ENCODE measurements at places on chromosomes 3 and 15.

GRCh38 chr3:8385848-8386620 is 115.6 kb upstream of the LMCD1 start:
- DNase-seq: peak; percentile 14

DNA sequence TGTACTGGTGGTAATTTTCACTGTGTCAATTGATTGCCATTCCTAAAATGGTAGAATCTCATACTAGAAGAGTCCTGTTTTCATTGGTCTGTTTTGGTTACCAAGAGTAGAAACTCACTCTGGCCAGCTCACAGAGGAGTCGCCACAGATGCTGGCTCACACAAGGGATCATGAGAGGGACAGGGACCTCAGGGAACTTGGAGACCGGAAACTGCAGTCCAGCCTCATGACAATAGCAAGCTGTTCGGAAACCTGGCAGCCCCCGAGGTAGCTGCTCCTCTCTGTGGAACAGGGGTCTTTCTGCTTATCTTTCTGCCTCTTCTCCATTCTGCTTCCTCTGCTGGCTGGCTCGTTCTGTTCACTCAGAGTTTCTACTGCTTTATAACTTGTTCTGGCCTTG is 192.9 kb downstream of the PLCL2 start:
- DNase-seq: no peak

DNA sequence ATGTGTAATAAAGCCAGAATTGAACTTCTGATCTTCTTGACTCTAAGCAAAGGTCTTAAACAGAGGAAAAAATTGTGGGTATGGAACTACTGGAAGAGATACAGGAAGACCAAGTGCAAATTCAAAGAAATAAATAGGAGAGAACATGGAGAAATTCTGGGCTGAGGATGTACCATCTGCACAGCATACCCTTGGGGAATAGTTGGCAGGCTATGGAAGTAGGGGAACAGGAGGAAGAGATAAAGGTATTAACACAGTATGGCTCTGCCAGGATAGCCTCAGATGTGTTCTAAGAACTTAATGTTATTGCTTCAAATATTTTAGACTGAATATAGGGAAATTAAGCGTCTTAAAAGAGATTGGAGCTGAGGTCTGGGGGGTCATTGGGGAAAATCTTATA is 485.4 kb downstream of the CNTN3 start:
- DNase-seq: no peak

- DNase-seq: no peak
These were observed 57.7 kb upstream of the RASGRP1 start for GRCh38 chr15:38622304-38622703.

DNA sequence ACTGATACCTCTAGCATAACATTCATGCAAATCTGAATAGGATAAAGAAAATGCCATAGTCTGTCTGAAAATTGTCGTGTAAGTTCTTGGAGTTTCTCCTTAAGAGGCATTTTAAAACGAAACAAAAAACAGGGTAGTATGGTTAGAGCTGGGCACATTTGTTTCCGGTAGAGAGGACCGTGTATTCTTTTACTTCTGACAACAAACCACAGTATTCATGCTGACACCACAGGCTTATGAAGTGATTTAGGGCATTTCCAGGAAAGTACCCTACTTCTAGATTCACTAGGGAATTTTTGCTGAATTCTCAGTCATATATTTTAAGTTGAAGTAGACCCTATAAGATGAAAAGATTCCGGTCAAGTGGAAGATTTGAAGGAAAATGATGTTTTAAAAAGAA is 541.3 kb downstream of the UNC13C start:
- no peak for DNase-seq

- DNase-seq: no peak
These were observed 299.4 kb upstream of the RORA start for GRCh38 chr15:61528581-61528910.
